GM13977 (cell line): ENCODE measurements at places on chromosomes 2 and 18.

GRCh38 chr18:58831606-58832005 lies 33.1 kb upstream of the ZNF532 start:
- no peak for DNase-seq

DNA sequence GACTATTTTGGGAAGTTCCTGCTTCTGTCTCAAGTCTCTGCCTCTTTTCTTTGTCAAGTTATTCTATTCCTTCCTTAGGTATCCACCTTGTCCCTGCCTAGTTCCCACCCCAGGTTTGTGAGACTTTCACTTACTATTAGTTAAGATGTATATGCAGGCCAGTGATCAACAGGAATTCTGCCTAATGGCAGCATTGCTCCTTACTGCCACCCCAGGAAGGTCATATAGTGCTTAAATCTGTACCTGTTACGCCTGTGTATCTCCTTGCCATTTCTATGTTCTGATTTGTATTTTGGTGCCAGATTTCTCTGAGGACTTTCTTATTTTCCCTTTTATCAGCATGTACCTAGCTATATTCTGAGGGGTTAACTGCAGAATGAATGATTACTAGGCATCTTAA lies 746.0 kb upstream of the TMEFF2 start:
- DNase-seq = no peak

- peak; percentile 51 for DNase-seq
Observed at GRCh38 chr2:227608561-227609338, 5.9 kb downstream of the SCYGR3 start.

DNA sequence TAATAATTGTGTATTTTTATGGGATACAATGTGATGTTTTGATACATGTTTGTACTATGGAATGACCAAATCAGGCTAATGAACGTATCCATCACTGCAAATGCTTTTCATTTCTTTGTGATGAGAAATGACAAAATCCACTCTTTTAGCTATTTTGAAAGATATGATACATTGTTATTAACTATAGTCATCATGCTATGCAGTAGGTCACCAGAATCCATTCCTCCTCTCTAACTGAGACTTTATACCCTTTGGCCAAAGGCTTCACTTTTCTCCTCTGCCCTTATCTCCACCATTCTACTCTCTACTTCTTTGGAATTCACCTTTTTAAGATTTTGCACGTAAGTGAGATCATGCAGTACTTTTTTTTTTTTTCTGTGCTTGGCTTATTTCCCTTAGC lies 44.5 kb upstream of the TMEM17 start:
- DNase-seq = no peak

GRCh38 chr18:25055076-25055475 lies 296.9 kb downstream of the ZNF521 start:
- DNase-seq = no peak

DNA sequence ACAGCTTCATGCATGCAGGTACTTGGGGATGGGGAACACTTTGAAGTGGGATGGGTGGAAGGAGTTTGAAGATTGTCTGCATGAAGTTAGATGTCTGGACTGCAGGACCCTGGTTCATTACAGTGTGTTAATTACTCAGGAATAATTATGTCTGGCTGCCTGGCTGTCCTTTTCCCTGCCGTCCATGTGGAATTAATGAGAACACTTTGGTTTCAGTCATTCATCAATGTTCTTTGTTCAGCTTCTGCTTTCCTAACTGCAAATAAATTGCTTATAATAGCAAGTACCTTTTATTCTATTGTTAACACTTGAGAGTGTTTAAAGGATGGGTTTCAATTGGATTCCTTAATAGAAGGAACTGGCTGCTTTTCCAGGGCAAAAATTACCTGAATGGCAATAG lies 35.8 kb downstream of the MTCL1 start:
- DNase-seq = no peak

- no peak for DNase-seq
Observed at GRCh38 chr2:14615121-14615520, 17.4 kb upstream of the LRATD1 start.

DNA sequence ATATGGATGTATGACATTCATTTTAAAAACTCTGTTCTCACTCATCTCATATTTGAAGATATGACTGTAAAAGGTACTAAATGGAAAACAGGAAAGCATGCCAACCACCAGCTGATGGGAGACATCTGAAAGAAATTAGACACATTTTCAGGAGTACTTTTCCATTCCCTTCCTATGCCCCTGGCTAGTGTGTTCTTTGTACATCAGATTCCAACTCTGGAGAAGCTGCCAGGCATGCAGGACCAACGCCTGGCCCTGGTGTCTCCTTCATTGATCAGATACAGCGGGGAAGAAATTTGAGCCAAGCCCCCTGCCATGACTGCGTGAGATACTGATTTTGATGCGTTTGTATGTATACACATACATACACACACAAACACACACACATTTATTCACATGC lies 599.0 kb upstream of the SYT4 start:
- DNase-seq = no peak

GRCh38 chr2:65431421-65432226 lies 775 bp downstream of the SPRED2 start:
- DNase-seq = peak; percentile 76

- DNase-seq = no peak
Observed at GRCh38 chr2:1731447-1731962, 12.8 kb downstream of the PXDN start.

DNA sequence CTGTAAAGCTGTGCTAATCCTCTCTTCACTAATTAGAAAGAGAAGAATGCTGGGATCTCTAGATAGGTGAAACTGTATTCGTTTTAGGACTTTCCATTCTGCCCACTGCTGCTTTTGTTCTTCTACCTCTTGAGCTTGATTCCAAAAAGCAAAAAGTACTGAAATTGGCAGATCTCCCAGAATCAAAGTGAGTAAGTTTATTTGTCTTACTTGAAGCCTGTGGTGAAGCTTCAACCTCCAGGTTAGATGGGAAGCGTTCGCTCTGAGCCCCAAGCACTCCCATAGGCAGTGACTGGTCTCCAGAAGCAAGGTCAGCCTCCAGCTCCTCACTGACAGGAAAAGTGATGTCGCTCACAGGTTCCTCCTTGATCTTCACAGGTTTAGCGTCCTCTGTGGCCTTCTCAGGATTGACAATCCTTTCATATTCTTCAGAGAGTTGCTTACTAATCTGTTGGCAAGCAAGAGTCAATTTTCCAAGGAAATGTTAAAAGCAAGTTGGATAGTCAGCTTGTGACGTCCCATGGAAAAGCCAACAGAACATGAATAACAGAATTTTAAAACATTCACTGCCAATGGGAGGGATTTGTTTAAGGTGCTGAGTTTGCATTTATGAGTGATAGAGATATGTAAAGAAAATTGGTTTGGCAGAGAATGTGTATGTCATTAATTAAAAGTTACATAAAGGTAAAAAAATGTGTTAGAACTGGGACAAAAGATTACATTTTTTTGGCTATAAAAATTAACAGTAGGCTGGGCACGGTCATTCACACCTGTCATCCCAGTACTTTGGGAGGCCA lies 8.1 kb downstream of the SUPT7L start:
- DNase-seq = no peak

DNA sequence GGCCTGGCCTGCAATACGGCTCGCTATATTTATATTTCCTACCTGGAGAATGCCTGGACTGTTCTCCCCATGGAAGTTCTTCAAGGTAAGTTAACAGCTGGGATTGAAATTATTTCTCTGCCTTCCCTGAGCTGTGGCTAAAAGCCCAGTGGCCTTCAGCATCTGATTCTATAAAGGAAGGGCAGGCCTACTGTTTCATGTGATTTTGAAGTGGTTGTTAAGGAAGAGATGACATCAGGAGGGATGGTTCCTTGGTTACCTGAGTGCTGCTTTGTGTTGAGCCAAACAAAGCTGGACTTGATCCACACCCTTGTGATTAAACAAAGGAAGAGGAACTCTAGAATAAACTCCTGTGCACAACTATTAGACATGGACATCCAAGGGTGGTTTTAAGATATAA lies 61.6 kb downstream of the MFSD6 start:
- DNase-seq = no peak

DNA sequence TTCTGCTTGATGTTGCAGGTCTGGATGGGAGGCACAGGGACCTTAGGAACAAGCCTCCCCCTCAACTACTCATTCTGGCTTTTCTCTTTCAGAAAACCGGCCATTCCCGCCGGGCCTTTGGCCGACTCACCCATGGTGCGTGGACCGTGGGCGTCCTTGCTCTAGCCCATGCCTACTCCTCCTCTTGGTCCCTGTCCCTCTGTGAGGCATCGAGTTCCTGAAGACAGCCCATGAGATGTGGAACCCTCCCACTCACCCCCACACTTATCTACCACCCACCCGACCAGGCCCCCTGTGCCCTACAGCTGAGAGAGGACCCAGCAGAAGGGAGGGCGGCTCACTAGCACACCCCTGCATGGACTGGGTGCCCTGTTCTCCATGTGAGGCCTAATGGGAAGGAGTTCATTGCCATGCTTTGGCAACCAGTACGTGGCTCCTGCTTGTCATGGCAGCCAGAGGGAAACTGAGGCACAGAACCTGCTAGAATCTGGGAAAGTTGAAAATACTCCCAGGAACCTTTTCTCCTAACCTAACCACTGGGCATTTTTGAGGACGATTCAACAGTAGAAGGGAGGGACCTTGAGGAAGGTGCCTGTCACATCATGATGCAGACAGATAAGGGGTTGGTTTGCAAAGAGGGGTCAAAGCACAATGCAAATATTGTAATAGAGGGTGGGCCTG lies 8.5 kb downstream of the SPEG start:
- DNase-seq = no peak

DNA sequence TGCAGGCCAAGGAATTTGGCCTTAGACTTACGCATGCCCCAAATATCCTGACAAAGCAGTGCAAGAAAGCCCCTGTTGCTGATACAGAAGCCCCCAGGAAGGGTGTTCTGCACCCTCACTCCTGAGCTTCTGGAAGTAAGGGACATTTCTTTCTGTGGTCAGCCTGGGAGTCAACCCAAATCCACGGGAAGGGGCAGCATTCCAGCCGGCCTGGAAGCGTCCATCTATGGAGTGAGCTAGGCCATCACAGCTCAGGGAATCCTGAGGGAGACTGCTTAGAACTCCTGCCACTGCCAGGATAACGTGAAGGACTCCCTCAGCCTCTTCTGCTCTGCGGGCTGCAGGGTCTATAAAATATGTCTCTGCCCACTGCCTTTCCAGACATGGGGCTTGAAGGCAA lies 173.9 kb downstream of the ANAPC1 start:
- no peak for DNase-seq

GRCh38 chr18:35038881-35039491 lies 2.2 kb upstream of the MAPRE2 start:
- peak; percentile 16 for DNase-seq

DNA sequence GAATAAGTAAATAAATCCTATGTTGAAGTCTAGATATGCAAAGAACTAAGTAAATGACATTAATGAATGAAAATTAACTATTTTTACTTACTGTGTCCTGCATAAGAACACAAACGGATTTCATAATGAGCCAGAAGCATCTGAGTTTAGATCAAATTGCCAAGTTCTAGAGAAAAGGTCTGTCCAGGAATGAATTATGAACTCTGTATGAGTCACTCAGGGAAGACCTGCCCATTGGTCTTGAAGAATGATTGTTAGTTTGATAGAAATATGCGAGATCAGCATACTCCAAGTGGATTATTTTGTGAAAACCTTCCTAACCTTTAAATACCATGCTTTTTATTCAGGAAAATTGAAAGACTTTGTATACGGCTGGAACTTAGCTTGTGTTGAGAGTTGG lies 189.5 kb downstream of the DOK6 start:
- DNase-seq = no peak

DNA sequence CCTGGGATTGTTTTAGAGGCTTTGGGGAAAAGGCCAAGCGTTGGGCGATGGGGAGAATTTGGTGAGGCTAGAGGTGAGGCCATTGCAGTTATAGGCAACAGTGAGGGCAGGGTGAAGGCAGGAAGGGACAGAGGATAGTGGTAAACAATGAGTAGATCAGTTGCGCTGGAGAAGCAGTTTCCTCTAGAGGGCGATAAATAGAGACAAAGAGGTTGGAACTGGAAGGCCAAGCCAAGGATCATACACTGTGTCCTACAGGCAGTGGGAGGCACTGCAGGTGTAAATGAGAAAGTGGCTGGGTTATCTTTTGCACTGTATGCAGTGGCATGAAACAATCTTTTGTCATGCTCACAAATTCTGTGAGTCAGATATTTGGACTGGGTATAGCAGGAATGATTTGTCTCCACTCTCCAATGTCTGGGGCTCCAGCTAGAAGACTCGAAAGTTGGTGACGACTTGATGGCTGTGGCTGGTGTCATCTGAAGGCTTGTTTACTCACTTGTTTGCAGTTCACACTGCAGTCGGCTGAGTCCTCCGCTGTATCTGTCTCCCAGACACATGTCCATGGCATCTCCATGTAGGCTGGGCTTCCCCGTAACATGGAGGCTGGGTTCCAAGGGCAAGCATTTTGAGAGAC lies 82.1 kb downstream of the TNP1 start:
- peak; percentile 78 for DNase-seq

DNA sequence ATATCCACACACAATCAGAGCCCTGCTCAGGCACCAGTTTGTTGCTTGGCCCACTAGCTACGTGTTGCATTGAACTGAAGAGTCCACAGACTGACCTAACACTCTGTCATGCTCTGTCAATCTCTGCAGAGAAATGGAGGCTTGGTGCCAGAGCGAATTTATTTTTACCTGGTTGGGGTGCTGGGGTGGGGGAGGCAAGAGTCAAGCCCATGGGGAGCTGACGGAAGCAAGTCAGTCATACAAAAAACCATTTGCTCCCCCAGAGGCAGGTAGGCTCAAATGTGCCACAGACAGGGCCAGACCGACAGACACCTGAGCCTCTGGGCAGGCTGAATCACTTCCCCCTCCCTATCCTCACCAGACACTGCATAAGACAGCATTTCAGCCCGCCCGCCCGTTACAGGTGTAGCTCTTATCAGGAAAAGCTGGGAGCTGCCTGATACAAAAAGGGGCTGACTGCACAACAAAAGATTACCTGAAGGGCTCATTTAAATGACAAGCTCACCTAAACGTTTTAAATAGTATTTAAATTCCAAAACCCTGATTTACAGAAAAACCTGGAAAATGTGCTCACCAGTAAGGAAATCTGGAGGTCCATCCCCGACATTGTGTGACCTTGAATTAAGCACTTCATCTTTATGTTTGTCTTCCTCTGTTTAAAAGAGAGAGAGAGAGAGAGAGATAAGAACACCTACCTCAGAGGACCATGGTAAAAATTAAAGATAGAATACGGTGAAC lies 2.1 kb upstream of the PCBP1 start:
- peak; percentile 35 for DNase-seq
